Fibroblast of villous mesenchyme (primary cell): ENCODE measurements at places on chromosomes 12 and 14.

DNA sequence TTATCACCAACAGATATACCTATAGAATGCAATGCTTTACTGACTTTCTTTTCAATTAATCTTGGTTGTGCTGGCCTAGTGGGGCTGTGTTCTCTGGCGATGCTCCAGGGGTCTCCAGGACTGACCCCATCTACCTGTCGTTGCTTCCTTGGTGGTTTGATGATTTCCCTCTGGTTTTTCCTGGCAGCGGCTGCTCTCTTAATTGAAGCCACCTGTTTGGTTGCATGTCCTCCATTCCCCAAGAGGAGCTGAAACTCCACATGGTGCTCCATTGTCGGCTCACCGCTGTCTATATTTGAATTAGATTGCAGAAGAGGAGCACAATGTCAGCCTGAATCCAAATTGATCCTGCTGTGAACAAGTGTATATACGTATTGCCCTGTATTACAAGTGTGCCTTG lies 7.1 kb upstream of the IFNG-AS1 start:
- DNase-seq = peak; percentile 2

- no peak for DNase-seq
Observed at GRCh38 chr12:125387206-125387605, 322.0 kb downstream of the AACS start.

GRCh38 chr12:38956337-38956736 lies 50.9 kb upstream of the CPNE8 start:
- DNase-seq = no peak

DNA sequence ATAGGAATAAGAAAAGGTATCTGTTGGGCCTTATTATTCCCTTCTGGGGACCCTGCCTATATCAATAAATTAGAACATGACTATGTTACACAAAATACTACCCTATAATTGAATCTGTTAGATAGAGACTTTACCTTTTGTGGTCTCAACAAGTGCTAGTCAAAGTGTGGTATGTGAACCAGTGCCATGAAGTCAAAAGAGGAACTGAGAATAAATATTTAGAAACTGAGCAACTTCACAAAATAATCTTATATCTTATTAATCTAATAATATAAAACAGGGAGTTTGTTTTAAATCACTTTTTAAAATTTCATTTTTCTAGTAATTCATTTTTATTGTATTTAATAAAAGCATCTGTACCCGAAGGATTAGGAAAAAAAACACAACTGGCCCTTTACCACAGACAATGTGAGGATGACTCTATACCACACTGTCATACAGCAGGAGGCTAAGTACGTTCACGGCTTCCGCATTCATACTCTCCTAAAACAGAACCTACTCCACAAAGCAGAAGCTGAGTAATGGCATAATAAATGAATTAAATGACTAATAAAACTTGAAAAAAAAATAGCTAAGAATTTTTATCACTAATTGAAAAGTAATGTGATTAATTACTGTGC lies 42.1 kb downstream of the SEC23A start:
- DNase-seq = no peak

DNA sequence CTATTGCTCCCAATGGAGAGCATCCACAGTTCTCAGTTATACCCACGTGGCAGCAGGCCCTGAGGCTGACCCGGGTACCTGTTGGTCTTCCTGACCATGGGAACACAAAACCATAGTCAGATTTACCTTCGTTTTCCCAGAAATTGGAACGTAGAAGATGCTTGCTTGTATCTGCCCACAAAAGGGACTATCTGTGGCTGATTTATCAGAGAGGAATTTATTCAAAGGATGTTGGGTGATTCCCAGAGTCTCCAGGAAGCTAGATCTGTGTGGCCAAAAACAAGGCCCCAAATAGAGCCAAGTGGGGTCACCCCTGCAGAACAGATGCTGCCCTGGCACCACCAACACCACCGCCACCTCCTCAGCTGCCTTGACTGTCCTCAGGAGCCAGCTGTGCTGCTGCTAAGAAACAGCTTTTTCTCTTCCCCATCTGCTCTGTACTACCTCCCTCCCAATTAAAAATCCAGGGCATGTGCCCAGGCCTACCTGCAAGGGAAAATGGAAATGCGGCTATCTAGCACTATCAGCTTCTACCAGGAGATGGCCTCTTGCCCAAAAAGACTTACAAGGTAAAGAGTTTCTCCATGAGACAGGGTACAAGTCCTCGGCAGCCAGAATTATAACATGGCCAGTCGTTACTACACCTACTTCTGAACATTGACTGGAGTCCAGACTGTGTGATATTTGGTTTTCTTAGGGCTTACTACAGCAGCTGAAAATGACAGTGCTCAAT lies 128.6 kb upstream of the PLEKHG7 start:
- DNase-seq = peak; percentile 23

GRCh38 chr12:4141348-4142270 lies 132.0 kb upstream of the CCND2 start:
- no peak for DNase-seq

DNA sequence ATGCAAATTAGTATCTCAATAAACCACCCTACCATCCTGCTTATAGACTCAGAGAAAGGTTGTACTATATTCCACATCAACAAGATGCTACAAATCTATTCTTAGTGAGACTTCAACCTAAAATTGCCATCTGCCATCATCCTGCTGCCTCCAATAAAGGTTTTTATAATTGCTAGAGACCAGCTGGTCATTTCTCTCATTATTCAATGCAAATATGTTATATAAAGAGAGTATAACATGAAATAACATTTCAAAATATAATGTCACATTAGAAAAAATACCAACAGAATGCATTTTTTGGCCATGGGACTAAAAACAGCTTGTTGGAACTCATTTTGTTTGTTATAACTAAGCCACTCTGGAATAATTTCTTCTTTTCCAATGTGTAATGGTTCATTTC lies 247.3 kb downstream of the LRIG3 start:
- DNase-seq = no peak

- peak; percentile 84 for DNase-seq
Observed at GRCh38 chr14:75307700-75308379, 29.2 kb downstream of the FOS start.

DNA sequence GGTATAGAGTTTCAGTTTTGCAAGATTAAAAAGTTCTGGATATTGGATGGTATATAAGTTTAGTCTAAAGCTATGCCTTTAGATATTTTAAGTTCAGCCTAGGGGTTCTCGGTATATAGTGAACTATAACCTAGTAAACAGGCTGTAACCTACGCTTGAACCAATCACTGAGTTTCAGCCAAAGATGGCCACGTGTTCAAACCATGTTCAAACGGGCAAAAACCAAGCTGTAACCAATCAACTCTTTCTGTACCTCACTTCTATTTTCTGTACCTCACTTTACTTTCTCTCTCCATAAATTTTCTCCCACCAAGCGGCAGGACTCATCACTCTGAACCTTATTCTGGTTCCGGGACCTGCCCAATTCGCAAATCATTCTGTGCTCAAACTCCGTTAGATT lies 1.4 kb downstream of the TMBIM4 start:
- DNase-seq = no peak

GRCh38 chr14:55938249-55938791 lies 179.9 kb upstream of the PELI2 start:
- no peak for DNase-seq

DNA sequence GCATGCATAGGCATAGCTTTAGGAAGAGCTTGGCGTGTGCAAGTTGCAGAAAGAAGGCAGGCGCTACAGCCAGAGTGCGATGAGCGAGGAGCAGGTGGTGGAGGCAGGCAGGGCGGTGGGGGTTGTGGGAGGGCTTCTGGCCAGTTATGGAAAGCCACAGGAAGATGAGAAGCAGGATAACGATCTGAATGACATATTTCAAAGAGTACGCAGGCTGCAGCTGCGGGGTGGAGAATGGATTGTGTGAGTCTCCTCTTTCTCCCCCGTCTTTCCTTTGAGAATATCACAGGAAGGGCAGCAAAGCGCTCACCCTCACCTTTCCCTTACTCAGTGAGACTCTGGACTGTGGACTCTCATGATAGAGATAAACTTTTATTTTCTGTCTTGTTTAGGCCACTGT lies 48.7 kb upstream of the PLXNC1 start:
- DNase-seq = peak; percentile 64

GRCh38 chr12:80400571-80400991 lies 43.5 kb upstream of the PTPRQ start:
- DNase-seq = no peak
